Glutamatergic neuron (in vitro differentiated cells): ENCODE measurements at places on chromosomes 6 and 20.

GRCh38 chr20:44477151-44477550 lies 1.5 kb downstream of the TTPAL start:
- DNase-seq, result no peak

GRCh38 chr20:11783102-11783850 lies 134.4 kb upstream of the BTBD3 start:
- no peak for DNase-seq

- no peak for DNase-seq
Measured at GRCh38 chr6:147207837-147208754, 3.9 kb downstream of the STXBP5 start.

- DNase-seq, result no peak
Measured at GRCh38 chr6:161545741-161546140, 271.9 kb upstream of the AGPAT4 start.

DNA sequence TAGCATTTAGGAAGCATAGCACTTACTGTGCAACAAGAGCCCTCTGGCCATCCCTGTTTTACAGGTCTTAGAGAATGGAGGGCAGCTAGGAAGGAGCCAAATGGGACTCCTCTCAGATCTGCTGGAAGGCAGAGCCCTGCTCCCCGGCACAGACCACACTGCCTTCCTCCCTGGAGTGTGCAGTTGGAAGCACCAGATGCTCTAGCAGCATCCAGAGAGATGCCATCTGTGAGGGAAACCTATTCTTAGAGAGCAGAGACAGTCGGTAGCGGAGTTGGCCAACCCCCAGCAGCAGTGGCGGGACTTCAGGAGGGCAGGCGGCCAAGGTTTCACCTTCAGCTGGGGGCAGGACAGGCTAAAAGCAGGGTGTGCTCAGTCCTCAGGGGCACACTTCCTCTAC lies 16.7 kb upstream of the E2F1 start:
- DNase-seq, result peak; percentile 75

DNA sequence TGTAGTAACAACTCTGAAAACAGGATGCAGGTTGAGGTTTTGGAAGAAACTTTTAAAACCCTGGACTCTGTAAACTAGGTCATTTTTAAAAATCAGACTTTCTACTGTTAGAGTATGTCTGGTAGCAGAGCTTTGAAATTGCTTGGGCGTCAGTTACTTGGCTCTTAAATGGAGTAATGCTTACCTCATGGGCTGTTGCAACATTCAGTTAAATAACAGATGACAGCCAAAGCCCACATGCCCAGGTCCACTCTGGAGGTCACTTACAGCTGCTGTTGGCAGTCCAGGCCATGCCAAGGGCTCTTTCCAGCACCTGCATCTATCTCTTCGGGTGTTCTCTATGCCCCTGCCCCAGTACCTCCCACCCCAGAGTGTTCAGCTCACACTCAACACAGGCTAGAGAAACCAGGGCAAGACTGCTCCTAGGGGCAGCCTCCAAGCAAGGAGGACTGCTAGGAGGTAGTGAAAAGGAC lies 96.4 kb downstream of the BANF2 start:
- no peak for DNase-seq

DNA sequence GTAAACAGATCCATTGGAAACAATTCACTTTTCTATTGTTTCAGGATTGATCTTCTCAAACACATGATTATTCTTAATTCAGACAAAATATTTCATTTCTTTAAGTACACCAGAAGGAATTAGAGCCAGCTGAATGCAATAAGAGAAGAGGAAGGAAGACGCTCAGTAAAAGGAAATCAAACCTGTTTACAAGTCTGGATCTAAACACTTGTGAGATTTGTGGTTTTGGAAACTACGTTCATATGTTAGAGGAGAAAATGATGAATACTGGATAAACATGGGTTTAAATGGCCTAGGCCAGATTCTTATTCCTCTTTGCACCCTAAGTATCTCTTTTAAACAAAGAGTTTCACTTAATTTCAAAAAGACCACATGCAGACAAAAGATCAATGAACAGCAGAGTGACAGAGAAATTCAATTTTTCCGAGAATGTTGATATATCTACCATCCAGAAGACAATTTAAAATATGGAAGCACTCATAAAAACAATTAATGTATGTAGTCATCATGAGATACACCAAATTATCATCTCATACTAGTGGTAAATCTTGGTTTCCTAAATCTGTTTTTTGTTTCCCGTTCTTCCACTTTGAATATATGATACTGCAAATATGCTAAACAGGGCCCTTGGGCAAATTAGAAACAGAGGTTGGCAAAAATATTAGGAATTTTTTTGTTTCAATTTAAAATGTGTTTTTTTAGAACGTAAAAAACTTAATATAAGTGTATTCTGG lies 703.5 kb upstream of the CITED2 start:
- DNase-seq, result no peak

DNA sequence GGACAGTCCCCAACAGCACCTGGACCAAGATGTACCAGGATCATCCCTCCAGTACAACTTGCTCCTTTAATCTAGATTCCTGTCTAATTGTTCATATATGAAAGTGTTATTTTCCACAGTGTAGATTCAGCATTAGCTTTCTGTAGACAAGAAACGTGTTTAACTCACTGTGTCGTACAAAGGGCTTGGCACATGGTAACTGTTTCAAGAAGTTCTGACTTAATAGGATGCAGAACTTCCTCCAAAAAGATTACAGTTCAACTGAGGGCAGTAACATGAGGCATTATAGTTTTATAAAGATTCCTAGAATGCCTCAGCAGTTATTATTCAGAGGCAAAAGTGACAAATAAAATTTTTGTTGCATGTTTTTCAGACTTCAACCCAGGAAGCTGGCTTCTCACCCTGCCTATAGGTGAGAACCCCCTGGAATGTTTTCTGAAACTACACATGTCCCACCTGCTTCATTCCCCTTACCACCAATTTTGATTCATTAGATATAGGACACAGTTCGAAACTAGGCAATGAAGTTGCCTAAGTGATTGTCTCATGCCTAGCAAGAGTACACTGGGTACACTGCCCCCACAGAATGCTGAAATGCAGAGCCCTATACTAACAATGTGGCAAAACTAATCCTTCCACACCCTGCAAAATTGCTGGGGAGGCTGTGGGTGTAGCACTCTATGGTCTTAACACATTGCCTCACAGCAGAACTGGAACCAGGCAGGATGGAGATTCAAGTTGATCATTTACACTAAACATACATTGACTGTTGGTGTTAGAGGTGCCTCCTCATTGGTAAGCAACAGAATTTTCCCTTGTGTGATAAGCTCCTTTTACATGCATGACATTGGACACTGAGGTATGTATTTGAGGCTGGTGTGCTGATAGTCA lies 22.6 kb upstream of the SH3BGRL2 start:
- no peak for DNase-seq

DNA sequence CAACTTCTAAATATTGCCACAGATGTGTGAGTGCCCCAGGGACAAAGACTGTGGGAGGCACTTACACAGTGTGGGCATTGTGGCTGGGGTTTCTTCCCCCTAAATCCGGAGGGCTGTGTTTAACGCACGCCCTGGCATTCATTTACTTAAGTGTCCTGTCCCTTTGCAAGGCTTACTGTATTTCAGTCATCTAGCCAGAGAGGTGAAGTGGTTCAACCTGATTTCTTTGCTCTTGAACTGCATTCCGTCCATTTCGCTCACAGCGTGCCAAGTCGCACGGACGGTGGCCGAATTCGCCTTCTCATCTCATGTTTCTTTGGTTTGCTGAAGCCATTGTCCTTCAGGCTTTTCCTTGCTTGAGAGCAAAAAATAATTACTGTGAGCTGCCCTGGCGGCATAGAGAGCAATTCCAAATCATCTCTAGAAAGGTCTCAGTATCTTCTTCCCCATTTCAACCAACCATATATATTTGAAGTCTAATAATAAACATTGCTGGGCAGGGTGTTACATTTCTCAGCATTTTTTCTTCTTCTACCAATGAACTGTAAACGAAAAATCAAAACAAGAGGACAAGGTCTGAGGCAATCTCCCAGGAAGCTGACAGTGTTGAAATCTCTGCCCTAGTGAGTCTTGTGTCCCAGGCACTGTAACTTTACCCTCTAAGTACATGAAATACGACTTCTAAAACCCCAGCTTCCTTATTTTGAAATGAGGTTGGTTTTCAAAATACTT lies 16.9 kb downstream of the SYTL3 start:
- no peak for DNase-seq

GRCh38 chr20:18533978-18534644 lies 26.4 kb downstream of the SEC23B start:
- DNase-seq, result no peak

DNA sequence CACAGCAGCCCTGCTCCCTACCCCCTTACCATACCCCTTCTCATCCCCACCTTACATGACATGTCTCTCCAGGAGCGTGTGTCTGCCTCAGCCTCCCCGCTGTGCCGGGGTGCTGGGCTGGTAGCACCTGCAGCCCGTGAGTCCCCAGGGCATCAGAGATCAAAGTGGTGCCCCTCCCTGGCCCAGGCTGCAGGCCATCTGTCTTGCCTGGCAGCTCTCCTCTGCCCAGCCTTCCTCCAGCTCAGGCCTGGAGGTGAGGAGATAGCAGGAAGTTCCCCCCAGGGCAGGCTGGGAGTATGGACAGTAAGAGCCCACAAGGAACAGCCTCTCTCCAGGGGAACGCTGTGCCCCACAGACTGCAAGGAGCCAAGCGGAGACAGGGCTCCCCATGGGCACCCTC lies 35.3 kb downstream of the GRM4 start:
- peak; percentile 12 for DNase-seq

- peak; percentile 67 for DNase-seq
Measured at GRCh38 chr20:62363920-62364851, 2.9 kb downstream of the LAMA5 start.

DNA sequence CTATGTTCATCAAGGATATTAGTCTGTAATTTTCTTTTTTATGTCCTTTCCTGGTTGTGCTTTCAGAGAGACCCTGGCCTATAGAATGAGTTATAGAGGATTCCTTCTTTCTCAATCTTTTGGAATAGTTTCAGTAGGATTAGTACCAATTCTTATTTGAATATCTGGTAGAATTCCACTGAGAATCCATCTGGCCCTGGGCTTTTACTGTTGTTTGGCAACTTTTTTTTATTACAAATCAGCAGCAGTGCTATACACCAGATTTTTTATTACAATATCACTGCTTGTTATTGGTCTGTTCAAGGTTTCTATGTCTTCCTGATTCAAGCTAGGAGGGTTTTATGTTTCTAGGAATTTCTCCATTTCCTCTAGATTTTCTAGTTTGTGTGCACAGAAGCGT lies 50.0 kb upstream of the NRSN1 start:
- DNase-seq, result no peak

DNA sequence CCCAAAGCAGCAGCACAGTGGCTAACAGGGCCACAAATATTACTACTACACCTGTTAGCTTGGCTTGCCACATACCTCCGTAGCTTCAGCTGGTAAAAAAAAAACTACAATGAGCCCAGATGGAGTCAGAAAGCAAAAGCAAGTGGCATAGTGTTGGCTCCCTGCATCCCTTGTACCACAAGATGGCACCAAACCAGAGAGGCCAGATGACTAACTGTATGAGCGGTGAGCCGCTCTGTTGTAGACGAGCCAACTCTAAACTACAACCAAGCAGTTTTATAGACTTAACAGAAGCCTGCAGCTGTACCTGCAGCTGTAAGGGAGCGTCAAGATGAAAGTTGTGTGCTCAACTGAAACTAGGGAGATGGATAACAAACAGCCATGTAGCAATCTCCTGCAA lies 84.5 kb upstream of the MCHR2 start:
- no peak for DNase-seq
